ENCODE measurements at places on chromosomes 6 and 20. TPM values are rescaled to one million over a fixed set of nuclear protein-coding genes. Genes with fewer than 3 reads are reported as not detected.
A peak's percentile ranks its signal among the peaks of the same experiment; 100 is the strongest.

ADNP gene
- 158 TPM for total RNA-seq

NEU1 gene
- total RNA-seq, result 24.7 TPM

OTOR gene
- total RNA-seq, result not detected

DNA sequence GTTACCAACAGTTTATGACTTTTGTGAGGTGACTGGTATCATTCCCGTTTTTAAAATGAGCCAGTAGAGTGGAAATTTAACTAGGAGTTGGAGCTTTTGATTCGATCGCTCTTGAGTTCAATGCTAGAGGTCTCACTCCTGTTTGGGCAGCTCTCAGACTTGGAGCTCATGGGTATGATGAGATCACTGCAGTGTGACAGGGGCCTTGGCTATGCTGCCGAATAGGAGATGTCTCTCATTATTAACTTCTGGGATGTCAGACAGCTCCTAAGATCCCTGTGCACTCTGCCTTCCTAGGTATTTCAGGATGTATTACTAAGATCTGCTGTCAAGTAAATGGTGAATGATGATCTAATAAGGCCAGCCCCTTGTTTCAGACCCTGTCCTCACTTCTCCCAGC lies 20.4 kb downstream of the AKAP12 start:
- DNase-seq, result no peak
- no peak overlapping the region for H3K4me3 ChIP-seq
- peaks cover 27% of the 10 kb centered on the region for H3K36me3 ChIP-seq
- H3K4me1 ChIP-seq, result peaks cover 54% of the 10 kb centered on the region
- peak overlapping the region; percentile 60 for H3K27ac ChIP-seq
- no peaks in the 10 kb centered on the region for H3K27me3 ChIP-seq

- DNase-seq, result no peak
- H3K36me3 ChIP-seq, result no peaks in the 10 kb centered on the region
- no peaks in the 10 kb centered on the region for H3K27me3 ChIP-seq
Measured at GRCh38 chr6:88983532-88983931, 20.1 kb upstream of the RNGTT start.

- H3K36me3 ChIP-seq, result no peaks in the 10 kb centered on the region
- H3K27ac ChIP-seq, result no peak overlapping the region
- no peaks in the 10 kb centered on the region for H3K4me1 ChIP-seq
- H3K4me3 ChIP-seq, result no peak overlapping the region
- no peak for DNase-seq
Measured at GRCh38 chr6:106159531-106159940, 73.4 kb downstream of the PRDM1 start.

DNA sequence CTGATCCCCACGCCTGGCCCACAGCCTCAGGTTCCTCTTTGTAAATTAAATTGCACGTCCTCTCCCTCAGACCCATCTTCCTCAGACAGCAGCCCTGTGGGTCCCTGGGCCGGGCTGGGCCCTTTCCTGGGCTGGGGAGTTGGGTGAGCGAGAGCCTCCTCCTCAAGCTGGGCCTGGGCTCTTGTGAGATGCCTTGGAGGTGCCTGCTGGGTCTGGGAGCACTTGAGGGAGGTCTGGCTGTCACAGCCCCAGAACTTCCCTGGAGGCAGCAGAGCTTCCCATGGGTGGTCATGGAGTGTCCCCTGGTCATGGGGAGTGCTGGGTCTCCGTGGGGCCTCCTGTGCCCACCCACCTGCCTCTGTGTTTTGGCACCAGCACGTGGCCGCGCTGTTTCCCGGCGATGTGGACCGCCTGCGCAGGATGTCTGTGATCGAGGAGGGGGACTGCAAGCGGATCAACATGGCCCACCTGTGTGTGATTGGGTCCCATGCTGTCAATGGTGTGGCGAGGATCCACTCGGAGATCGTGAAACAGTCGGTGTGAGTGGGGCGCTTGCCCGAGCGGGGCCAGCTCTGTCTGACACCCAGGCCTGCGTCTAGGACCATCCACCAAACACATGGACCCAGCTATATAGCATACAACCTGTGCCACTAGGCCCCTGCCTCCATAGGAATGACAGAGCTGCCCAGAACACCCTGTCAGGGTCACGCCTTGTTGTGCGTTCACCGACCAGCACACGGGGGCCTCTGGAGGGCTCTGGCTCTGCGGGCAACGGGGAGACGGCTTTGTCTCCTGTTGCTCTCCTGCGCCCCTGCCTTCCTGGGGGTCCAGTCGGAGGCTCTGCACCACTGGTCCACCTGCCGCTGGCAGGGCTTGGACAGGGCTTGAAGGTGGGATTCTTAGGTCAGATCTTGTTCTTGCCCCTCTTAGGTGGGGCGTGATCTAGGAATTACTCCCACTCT lies 33.0 kb downstream of the PYGB start:
- no peaks in the 10 kb centered on the region for H3K27me3 ChIP-seq
- no peak overlapping the region for H3K4me3 ChIP-seq
- peaks cover 28% of the 10 kb centered on the region for H3K36me3 ChIP-seq
- no peak for DNase-seq

DNA sequence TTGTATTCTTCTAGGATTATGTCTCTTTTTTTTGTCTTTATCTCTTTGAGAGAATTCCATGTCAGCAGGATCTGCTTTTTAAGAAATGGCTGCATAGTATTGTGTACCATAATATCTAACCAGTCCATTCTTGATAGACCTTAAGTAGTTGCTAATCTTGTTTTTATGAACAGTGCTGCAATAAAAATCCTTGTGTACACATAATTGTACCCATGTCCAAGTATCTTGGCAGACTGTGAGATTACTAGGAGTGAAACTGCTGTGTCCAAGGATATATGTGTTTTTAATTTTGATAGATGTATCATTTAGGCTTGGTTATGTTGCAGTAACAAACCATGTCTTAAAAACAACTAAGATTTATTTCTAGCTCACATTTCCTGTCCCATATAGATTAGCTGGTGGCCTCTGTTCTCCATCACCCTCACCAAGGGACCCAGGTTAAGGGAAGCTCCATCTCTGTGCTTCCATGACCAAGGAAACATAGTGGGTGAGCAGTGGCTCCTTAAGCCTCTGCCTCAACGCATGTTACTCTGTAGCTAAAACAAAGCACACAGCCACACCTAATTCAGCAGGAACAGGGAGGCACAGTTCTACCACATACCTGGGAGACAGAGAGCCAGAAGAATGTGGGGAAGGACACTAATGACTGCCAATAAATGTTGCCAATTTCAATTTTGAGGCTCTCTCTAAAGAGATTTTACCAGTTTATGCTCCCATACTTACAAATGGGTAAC lies 12.1 kb upstream of the SUMO4 start:
- H3K4me3 ChIP-seq, result no peak overlapping the region
- H3K27ac ChIP-seq, result peak overlapping the region; percentile 71
- no peaks in the 10 kb centered on the region for H3K27me3 ChIP-seq

- no peak overlapping the region for H3K27ac ChIP-seq
- peaks cover 82% of the 10 kb centered on the region for H3K27me3 ChIP-seq
- H3K36me3 ChIP-seq, result no peaks in the 10 kb centered on the region
- peak overlapping the region; percentile 79 for H3K4me3 ChIP-seq
- peaks cover 14% of the 10 kb centered on the region for H3K4me1 ChIP-seq
Measured at GRCh38 chr20:13220194-13220903, 725 bp upstream of the ISM1 start.

DNA sequence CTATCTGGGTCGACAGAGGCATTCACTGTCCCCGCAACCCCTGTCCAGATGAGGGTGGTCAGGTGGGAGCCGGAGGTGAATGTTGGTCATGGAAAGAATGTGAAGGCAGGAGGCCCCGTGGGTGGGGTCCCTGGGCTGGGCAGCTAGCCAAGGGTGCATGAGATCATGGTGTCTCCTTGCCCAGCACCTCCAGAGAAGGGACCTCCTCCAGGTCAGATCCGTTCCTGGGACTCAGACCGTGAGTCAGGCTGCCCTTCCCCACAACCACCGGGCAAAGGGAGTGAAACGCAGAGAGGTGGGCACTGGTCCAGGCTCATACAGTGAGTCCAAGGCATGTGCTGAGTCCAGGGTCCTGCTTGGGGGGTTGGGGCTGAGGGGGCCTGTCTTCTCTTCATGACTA lies 3.5 kb downstream of the FOXS1 start:
- H3K27me3 ChIP-seq, result no peaks in the 10 kb centered on the region
- H3K27ac ChIP-seq, result peak overlapping the region; percentile 80
- peaks cover 27% of the 10 kb centered on the region for H3K4me1 ChIP-seq
- H3K4me3 ChIP-seq, result no peak overlapping the region

DNA sequence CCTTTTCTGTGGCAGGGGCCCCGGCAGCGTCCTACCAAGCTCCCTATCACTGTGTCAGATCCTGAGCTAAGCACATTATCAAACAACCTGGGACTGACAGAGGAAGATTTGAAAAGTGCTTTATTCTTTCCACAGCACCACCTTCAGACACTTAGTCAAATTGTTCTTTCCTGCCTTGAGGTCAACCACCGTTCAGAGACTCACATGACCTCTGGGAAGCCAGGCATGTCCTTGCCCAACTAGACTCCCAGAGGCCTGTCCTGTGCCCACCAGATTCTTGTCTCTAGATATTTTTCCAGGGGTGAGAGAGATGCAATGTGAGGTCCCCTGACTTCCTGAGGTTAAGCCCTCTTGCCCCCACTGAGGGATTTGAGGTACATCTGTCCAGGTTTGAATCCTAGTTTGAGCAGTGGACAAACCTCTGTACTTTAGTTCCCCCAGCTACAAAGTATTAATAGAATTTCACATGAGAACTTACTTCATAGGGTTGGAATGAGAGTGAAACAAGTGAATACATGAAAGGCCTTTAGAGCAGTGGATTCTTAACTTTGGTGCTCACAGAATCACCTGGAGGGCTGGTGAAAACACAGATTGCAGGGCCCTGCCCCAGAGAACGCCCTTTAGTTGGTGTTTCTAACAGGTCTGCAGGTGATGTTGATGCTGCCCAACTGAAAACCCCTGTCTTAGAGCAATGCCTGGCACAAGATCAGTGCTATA lies 179.8 kb downstream of the CLIC5 start:
- H3K27ac ChIP-seq, result peak overlapping the region; percentile 41
- no peak for DNase-seq
- no peak overlapping the region for H3K4me3 ChIP-seq
- H3K27me3 ChIP-seq, result no peaks in the 10 kb centered on the region
- peaks cover 19% of the 10 kb centered on the region for H3K4me1 ChIP-seq

GRCh38 chr6:44202332-44202971 lies 14.3 kb upstream of the MYMX start:
- peaks cover 35% of the 10 kb centered on the region for H3K4me1 ChIP-seq
- H3K27me3 ChIP-seq, result no peaks in the 10 kb centered on the region
- DNase-seq, result no peak
- no peak overlapping the region for H3K4me3 ChIP-seq
- no peak overlapping the region for H3K27ac ChIP-seq

DNA sequence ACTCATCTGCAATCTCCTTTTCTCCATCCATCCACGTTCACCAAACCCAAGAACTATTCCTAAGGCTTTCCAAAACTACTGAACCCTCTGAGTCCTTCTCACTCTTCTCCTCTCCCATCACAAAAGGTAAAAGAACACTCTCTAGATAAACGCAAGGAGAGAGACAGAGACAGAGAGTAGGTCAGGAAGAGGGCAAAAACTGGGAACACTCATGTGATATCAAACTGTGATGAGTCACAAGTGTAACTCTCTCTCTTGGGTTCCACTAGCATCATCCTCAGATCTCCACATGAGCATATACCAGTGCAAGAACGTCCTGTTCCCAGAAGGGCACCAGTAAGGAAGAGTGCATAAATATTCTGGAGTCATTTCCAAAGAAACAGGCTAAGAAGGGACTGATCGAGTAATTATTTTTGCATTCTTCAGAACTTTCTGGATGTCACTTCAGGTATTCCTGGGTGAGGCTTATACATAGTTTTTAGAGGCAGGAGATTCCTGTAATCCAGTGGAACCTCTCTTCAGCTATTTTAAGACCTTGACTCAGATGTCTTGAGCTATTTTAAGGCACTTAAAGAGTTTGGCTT lies 47.3 kb upstream of the STXBP5 start:
- H3K4me3 ChIP-seq, result no peak overlapping the region
- no peaks in the 10 kb centered on the region for H3K4me1 ChIP-seq
- no peaks in the 10 kb centered on the region for H3K36me3 ChIP-seq

DNA sequence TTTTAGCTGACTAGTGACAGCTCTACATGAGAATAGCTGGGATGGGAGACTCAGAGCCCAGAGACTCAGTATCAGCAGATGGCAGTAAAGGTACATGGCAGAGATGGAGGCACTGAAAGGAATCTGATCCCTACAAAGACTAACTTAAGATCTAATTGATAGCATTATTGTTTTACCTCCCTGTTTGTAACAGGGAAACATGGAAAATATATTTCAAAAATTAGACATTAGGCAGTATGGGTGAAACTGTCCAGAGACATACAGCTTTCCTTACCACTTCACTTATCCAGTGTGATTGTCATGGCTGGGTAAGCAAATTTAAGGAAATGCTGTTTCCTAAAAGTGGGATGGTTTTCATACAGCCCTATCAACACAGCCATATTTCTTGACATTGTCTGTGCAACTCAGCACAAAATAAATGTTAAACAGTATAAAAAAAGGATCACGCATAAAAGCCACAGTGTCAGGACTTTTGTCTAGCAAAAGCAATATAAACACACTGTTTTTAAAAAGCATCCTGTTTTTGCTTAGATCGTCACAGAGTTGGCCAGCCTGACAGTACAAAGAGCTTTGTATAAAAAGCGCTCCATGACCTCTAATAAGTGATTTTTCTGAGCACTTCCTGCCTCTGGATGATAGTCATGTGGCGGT lies 376.9 kb downstream of the PHF3 start:
- no peak overlapping the region for H3K4me3 ChIP-seq
- H3K4me1 ChIP-seq, result peaks cover 30% of the 10 kb centered on the region
- peak overlapping the region; percentile 43 for H3K27ac ChIP-seq
- H3K36me3 ChIP-seq, result no peaks in the 10 kb centered on the region

DNA sequence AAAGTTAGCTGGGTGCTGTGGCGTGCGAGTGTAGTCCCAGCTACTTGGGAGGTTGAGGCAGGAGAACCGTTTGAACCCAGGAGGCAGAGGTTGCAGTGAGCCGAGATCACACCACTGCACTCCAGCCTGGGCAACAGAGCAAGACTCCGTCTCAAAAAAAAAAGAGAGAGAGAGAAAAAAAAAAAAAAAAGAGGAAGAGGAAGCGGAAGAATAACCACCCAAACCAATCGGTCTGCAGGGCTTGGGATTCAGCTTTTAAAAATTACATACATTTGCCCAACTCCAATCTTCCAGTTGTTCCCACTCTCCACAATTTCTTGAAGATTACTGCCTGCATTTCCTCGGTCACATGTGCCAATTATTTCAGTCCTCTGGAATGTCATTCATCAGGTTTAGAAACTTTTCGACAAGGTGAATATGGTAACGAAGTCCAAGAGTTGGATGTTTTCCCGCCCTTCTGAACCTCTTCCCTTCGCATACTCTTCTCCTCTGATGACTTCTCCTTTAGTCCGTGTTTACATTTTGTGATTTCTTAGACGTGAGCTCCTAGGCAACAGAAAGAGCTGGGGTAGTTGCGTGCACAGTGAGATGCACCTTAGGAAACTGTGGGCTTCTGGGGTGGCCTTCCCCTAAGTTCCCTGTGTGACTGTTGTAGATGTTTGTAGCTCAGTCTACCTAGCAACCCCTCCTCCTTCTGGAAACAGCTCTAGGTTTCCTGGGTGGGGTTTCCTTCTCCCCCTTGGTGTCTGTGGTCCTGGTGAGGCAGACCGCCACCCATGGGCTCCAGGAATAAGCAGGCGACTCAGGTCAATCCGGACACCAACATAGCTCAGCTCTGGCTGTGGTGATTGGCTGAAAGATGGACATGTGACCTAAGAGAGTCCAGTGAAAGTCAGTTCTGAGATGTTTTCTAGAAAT lies 63.0 kb upstream of the NCOA3 start:
- peaks cover 17% of the 10 kb centered on the region for H3K4me1 ChIP-seq
- no peaks in the 10 kb centered on the region for H3K27me3 ChIP-seq
- DNase-seq, result no peak

- no peak for DNase-seq
- no peak overlapping the region for H3K27ac ChIP-seq
- no peaks in the 10 kb centered on the region for H3K27me3 ChIP-seq
- no peak overlapping the region for H3K4me3 ChIP-seq
- H3K4me1 ChIP-seq, result peaks cover 3% of the 10 kb centered on the region
Measured at GRCh38 chr6:46605091-46605797, 47.4 kb downstream of the CYP39A1 start.

GRCh38 chr6:90035047-90035723 lies 140.9 kb downstream of the GJA10 start:
- H3K36me3 ChIP-seq, result peaks cover 8% of the 10 kb centered on the region
- H3K27me3 ChIP-seq, result no peaks in the 10 kb centered on the region
- DNase-seq, result no peak
